A549 treated with RU486 at 1 μM for 4 hours (cell line): ENCODE measurements at places on chromosomes 16 and 17. TPM values are rescaled to one million over a fixed set of nuclear protein-coding genes. Genes with fewer than 3 reads are reported as not detected.

KRTAP2-1 gene
- not detected in 5 replicates for total RNA-seq

DBNDD1 gene
- total RNA-seq = 44.6 to 64.7 TPM (median 56.9 TPM) in 5 replicates

ADAP2 gene
- total RNA-seq = 2.0 to 3.8 TPM (median 2.8 TPM) in 5 replicates

MPP2 gene
- 1.4 to 2.0 TPM (median 1.7 TPM) in 5 replicates for total RNA-seq

SLC12A3 gene
- not detected in 5 replicates for total RNA-seq

CLEC18C gene
- total RNA-seq = 0.08 to 0.13 TPM in 2 of 5 replicates, not detected in the others

DLX3 gene
- 0.05 to 0.10 TPM (median 0.10 TPM) in 4 of 5 replicates, not detected in the other for total RNA-seq

LITAFD gene
- total RNA-seq = not detected in 5 replicates

TP53TG3C gene
- 0.15 to 0.33 TPM (median 0.31 TPM) in 3 of 5 replicates, not detected in the others for total RNA-seq

TBC1D28 gene
- not detected in 5 replicates for total RNA-seq

HEXIM1 gene
- 42.2 to 49.3 TPM (median 47.7 TPM) in 5 replicates for total RNA-seq

PRR35 gene
- total RNA-seq = 0.06 to 0.18 TPM (median 0.13 TPM) in 5 replicates

VTN gene
- total RNA-seq = 16.0 to 24.4 TPM (median 22.0 TPM) in 5 replicates

TNK1 gene
- total RNA-seq = 1.5 to 2.1 TPM (median 1.9 TPM) in 5 replicates

SLC16A13 gene
- total RNA-seq = 8.8 to 12.1 TPM (median 10.0 TPM) in 5 replicates

FNDC8 gene
- total RNA-seq = 0.07 TPM in 1 of 5 replicates, not detected in the others

PRR29 gene
- 0.57 to 1.00 TPM (median 0.79 TPM) in 5 replicates for total RNA-seq

ZNF469 gene
- 7.6 to 16.0 TPM (median 11.1 TPM) in 5 replicates for total RNA-seq

SCIMP gene
- not detected in 5 replicates for total RNA-seq

CCL5 gene
- 0.88 to 2.2 TPM (median 1.5 TPM) in 5 replicates for total RNA-seq

C17orf78 gene
- not detected in 5 replicates for total RNA-seq

CHST4 gene
- 0.05 to 0.08 TPM in 2 of 5 replicates, not detected in the others for total RNA-seq

KRTAP4-9 gene
- total RNA-seq = not detected in 5 replicates

KRTAP4-1 gene
- total RNA-seq = 0.17 to 0.25 TPM (median 0.24 TPM) in 4 of 5 replicates, not detected in the other

VMO1 gene
- total RNA-seq = 0.35 to 1.5 TPM (median 1.1 TPM) in 5 replicates

TNFRSF17 gene
- total RNA-seq = not detected in 5 replicates

CD300E gene
- total RNA-seq = not detected in 5 replicates

PSMD7 gene
- 129 to 183 TPM (median 143 TPM) in 5 replicates for total RNA-seq

TNP2 gene
- total RNA-seq = not detected in 5 replicates

CEMP1 gene
- not detected in 5 replicates for total RNA-seq

DECR2 gene
- total RNA-seq = 18.8 to 30.2 TPM (median 25.3 TPM) in 5 replicates

BCO1 gene
- total RNA-seq = 0.85 to 1.5 TPM (median 0.98 TPM) in 5 replicates

GPR142 gene
- total RNA-seq = 0.07 TPM in 1 of 5 replicates, not detected in the others

KRTAP4-3 gene
- not detected in 5 replicates for total RNA-seq

SHCBP1 gene
- 26.4 to 39.2 TPM (median 37.4 TPM) in 5 replicates for total RNA-seq

IGSF6 gene
- not detected in 5 replicates for total RNA-seq

SAT2 gene
- 70.6 to 108 TPM (median 81.7 TPM) in 5 replicates for total RNA-seq

KCNJ2 gene
- 0.05 to 0.13 TPM (median 0.09 TPM) in 5 replicates for total RNA-seq

TIGD7 gene
- 0.47 to 1.5 TPM (median 1.3 TPM) in 5 replicates for total RNA-seq

CCL23 gene
- not detected in 5 replicates for total RNA-seq

AOC2 gene
- total RNA-seq = 1.4 to 2.0 TPM (median 1.9 TPM) in 5 replicates

CDYL2 gene
- total RNA-seq = 0.19 to 1.1 TPM (median 0.56 TPM) in 5 replicates

TUBB3 gene
- 167 to 245 TPM (median 212 TPM) in 5 replicates for total RNA-seq

IGFALS gene
- 0.05 TPM in 1 of 5 replicates, not detected in the others for total RNA-seq

FOXC2 gene
- total RNA-seq = 2.1 to 3.4 TPM (median 2.9 TPM) in 5 replicates

RNF157 gene
- total RNA-seq = 4.5 to 8.0 TPM (median 6.0 TPM) in 5 replicates

CHST6 gene
- total RNA-seq = 0.10 to 0.32 TPM (median 0.14 TPM) in 5 replicates

AANAT gene
- total RNA-seq = 0.38 to 0.74 TPM (median 0.57 TPM) in 4 of 5 replicates, not detected in the other

ABCA9 gene
- not detected in 5 replicates for total RNA-seq

NPTX1 gene
- 46.8 to 115 TPM (median 85.9 TPM) in 5 replicates for total RNA-seq

KRTAP2-3 gene
- not detected in 5 replicates for total RNA-seq

NPIPB9 gene
- total RNA-seq = 1.5 to 2.7 TPM (median 1.7 TPM) in 5 replicates

CLEC18A gene
- total RNA-seq = 0.07 to 0.13 TPM (median 0.08 TPM) in 3 of 5 replicates, not detected in the others

GIT1 gene
- total RNA-seq = 55.3 to 75.7 TPM (median 63.6 TPM) in 5 replicates

CASKIN2 gene
- total RNA-seq = 7.5 to 12.7 TPM (median 9.3 TPM) in 5 replicates

RNF167 gene
- total RNA-seq = 88.1 to 164 TPM (median 124 TPM) in 5 replicates

EVPLL gene
- total RNA-seq = 0.06 TPM in 1 of 5 replicates, not detected in the others

CCL1 gene
- total RNA-seq = not detected in 5 replicates
